ENCODE measurements at places on chromosomes 1 and 21.

DNA sequence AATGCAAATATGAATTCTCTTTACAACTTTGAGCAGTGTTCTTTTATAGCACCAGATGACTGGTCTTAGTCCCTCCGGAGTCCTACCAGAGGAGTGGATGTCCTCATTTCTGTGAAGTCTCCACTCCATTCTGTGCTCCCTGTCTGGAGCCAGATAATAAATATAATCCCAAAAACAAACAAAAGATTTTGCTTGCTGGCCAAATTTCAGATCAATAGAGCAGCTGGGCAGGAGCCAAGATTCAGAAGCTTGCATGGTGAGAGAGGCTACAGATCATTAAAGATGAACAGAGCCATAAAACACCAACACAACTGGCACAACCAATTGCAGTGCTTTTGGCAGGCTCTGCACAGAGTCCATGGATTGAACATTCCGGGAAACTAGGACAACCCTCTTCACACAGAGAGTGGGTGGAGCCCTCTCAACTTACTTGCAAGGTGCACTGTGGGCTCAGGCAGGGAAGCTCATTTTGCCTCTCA, 231.5 kb upstream of the SNX7 start:
- DNase-seq: no peak

DNA sequence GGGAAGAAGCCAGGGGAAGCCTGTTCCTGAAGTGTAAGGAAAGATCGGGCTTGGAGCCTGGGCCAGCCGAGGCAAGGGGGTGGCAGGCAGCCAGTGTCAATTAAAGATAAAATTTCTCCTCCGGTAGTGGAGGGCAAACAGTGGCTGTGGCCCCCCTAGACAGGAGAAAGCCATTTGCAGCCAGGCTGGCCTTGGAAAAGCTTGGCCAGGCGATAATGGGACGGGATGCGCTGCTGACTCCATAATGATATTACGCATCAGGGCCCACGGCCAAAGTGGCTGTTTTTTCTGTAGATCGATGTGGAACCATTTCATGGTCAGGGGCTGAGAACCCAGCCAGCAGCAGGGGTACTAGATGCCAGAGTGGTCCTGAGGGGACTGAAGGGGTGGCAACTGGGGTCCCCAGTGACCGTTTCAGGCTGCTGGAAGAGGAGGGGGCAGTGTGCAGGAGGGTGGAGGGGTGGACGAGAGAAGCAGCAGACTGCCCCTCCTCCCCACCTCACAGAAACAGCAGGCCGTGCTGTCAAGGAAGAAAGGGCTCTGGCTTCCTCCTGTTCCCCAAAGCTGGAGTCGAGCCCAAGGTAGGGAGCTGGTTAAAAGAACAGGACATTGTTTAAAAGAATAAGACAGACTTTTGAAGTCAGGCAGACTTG, 25.2 kb downstream of the KCNC4 start:
- DNase-seq: no peak

GRCh38 chr1:20729155-20729931, 3.2 kb downstream of the SH2D5 start:
- DNase-seq: no peak

GRCh38 chr1:96481409-96481808, 240.2 kb upstream of the PTBP2 start:
- DNase-seq: no peak

DNA sequence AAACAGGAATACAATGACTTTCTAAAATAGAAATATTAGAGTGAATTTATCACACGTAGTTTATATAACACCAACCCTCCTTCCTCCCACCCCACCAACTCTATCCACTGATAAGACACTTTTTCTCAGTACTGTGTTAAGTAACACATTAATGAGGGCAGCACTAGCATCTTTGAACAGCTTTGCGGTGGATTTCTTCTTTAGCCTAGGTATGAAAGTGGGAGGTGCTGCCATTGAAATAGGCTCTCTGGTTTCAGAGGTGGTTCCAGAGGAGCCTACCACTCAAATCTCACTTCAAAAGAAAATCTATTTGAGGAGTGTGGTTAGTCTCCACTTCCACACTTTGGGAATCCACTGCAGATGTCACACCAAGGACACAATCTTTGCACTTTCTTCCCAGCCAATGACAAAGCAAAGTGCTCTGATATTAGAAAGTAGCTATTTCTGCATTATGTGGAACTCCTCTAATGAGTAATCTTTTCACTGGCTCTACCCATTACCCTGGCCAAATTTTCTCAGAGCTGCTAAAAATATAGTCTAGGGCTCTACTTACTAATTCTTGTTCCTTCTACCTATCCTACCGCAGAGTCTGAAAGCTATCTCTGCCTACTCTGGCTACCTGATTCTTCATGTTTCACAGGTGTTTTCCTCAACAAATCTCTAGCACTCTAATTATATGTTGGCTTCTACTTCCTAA, 1667.8 kb downstream of the MRPL39 start:
- no peak for DNase-seq

GRCh38 chr21:35178827-35179226, 129.7 kb upstream of the RUNX1 start:
- DNase-seq: no peak

- no peak for DNase-seq
Observed at GRCh38 chr1:154453574-154454352, 48.3 kb upstream of the TDRD10 start.

- no peak for DNase-seq
Observed at GRCh38 chr1:182927693-182928433, 25.1 kb downstream of the SHCBP1L start.

GRCh38 chr1:193408782-193409293, 222.4 kb upstream of the B3GALT2 start:
- DNase-seq: no peak

DNA sequence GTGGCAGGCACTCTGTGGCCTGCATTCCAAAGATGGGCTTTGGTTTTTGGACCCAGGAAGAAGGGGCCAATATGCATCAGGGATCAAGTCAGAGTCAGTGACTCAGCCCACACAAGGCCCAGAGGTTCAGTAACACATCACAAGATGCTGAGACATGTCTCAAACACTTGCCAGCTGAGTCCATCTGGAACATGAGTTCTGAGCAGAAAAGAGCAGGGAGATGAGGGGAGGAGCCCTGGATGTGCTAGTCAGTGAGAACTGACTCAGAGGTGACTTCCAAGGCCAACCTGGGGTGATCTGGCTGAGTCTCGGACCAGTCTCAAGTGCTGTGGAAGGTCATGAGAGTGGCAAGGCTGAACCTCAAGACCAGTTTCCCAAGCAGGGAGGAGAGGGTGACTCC, 150.1 kb downstream of the CDC7 start:
- no peak for DNase-seq

DNA sequence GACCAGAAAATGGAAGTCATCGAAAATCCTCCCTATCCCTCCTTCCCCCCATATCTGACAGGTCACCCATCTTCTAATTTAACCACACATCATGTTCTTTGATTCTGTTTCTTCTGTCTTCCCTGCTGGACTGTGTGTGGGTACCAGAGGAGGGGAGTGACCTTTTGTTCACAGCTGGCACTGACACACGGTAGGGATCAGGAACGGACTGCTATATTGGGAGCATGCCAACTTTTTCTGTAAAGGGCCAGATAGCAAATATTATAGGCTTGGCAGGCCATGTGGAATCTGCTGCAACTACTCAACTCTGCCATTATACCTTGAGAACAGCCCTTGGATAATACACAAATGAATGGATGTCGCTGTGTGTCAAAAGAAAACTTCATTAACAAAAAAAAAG, 7.5 kb upstream of the TOMM20 start:
- DNase-seq: no peak

DNA sequence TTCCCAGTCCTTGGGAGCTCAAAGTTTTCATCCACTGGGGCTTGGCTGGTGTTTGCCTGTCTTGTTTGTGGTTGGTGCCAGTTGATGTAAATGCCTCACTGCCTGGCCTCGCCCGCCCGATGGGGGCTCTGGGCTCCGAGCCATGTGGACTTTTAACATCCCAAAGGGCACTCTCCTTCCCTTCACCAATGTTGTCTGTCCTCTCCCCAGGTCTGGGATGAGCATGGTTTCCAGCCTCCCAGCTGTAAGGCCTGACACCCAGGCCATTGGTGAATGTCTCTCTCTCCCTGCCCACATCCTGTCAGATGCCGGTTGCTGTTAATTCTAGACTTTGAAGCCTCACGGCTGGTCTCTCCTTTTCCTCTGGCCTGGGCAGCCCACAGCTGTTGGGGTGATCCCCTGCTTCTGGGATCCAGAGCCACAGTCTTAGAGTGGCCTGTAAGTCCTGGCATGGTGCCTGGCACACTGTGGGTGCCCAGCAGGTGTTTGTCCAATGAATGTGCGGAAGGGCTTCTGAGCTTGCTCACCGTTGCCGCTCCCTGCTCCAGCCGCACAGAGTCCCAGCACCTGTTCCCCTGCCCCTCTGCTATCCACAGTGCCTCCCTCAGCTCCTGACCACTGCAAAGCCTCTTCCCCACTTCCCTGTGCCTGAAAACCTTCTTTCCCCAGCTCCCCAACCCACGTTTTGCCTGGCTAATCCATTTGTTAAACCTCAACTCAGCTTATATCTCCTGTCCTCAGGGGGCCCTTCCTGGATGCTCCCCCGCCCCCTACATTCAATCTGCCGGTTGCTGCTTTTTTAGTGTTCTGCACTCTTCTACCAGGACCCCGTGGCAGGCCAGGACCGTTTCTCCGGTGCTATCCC, 3.3 kb upstream of the C1orf174 start:
- peak; percentile 71 for DNase-seq

- no peak for DNase-seq
Observed at GRCh38 chr1:24062221-24062620, 49.7 kb downstream of the MYOM3 start.
